Spleen (tissue), 13 donors: ENCODE measurements at places on chromosomes 13 and 19. TPM values are rescaled to one million over a fixed set of nuclear protein-coding genes. Genes with fewer than 3 reads are reported as not detected.

GRCh38 chr13:113952983-113953520, 20.8 kb downstream of the C13orf46 start:
- DNase-seq: peak; percentile 65

GRCh38 chr19:1206864-1207450, 1.4 kb downstream of the STK11 start:
- peak; percentile 90 for DNase-seq

- no peak for DNase-seq
Measured at GRCh38 chr13:109496216-109496615, 290.2 kb downstream of the IRS2 start.

DNA sequence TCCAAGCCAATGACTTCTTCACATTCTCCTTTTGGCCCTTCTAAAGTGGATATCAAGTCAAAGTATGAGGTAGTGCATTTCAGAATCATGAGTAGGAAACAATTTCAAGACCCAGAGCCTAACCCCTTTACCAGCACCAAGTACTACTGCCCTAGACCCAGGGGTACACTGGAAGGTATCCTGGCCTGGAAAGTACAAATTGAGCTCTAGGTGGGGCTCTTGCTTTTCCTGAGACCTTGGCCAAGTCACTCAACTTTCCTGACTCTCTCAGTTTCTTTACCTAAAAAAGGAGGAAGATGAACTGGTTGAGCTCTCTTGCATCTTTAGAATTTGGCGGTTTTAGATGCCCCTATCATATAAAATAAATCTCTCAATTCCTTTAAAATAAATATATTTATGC, 204.7 kb downstream of the FGF14 start:
- no peak for DNase-seq

DNA sequence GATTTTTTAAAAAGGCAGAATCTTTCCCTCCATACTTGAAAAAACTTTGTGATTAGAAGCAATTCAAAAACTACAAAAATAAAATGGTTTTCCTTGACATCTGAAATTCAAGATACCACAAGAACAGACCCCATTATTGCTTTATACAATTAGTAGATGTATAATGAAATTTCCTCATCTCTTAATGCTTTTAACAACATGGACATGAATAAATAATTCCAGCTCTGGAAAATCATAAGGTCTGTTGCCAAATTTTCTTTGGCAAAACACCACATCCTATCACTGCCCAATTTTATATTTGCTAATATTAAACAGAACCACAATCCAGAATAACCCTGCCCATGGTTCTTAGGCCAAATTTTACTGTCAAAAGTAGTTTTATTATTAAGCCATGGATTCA, 1543.6 kb upstream of the MIR17HG start:
- DNase-seq: no peak

DNA sequence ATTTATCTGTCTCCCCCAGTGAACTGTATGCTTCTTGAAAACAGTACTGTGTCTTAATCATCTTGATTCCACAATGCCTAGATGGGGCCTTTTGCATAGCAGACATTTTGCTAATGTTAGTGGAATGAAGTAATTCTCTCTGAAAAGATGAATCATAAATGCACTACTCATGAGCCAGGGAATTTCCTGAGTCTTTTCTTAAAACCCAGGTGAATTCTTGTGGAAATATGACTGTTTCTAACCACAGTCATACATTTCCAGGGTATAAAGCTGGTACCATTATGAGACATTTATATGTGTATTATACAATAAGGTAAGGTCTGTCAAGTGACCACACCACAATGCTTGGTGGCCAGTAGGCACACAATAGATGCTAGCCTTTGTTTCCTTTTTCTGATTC, 5.5 kb upstream of the KCTD4 start:
- no peak for DNase-seq

- DNase-seq: peak; percentile 96
Measured at GRCh38 chr19:58097781-58098681, at the start of gene ZSCAN18. Gene ZSCAN18 (minus strand): TSS chr19:58098231. CDS start chr19:58090267, 7,964 bp downstream.

DNA sequence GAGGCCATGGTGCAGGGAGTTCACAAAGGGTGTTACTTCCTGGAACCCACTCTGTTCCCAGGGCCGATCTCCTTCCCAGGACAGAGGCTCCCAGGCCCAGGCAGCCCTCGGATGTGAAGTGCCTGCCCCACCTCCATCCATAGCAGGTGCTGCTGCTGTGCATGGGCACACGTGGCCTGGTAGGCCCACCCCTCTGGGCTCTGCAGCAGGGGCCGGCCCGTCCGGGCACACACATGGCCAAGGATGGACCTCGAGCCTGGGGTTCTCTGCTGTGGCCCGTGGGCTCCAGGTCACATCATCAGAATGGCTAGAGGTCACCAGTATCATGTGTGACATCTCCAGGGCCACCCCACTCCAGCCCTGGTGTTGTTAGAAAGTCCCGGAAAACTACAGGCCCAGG, 71.8 kb downstream of the GADD45B start:
- peak; percentile 72 for DNase-seq

- no peak for DNase-seq
Measured at GRCh38 chr19:13037161-13037560, 41.9 kb downstream of the NFIX start.

DNA sequence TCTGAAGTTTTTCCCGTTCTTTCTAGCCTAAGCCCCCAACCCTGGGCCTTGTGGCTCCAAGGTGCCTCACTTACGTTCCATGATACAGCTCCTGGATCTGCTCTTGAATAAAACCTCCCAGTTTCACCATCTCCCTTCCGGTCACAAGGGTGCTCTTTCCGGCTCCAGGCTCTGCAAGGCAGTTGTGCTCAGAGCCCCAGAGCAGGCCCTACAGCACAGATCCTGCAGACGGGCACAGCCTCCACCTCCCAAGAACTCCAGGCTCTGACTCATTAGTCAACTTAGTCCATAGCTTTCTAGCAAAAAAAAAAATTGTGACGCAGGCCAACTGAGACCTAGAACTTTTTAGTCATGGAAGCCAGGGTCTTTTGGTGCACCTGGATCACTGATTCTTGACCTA, 33.9 kb upstream of the SLC7A10 start:
- no peak for DNase-seq

- no peak for DNase-seq
Measured at GRCh38 chr13:72990953-72991352, 67.9 kb upstream of the KLF5 start.

- DNase-seq: peak; percentile 66
Measured at GRCh38 chr19:19410553-19411550, 5.4 kb downstream of the GATAD2A start.

GRCh38 chr13:51271528-51272085, 49.4 kb downstream of the FAM124A start:
- no peak for DNase-seq

DNA sequence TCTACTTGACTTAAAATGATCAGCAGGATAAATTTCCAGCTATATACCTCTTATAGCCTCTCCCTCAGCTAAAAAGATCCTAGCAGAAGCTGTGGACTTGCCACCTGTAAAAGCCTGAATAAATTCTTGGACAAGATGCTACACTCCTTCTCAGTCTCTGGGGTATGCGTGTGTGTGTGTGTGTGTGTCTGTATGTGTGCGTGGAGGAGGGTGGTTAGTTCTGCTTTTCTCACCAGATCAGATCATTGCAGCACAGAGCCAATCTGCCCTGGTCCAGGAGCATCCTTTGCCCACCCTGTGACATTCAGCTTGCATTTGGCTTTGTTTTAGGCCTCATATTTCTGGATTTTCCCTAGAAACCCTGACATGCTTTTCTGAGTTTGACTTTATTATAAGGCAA, 438.3 kb downstream of the RFC3 start:
- DNase-seq: no peak

DNA sequence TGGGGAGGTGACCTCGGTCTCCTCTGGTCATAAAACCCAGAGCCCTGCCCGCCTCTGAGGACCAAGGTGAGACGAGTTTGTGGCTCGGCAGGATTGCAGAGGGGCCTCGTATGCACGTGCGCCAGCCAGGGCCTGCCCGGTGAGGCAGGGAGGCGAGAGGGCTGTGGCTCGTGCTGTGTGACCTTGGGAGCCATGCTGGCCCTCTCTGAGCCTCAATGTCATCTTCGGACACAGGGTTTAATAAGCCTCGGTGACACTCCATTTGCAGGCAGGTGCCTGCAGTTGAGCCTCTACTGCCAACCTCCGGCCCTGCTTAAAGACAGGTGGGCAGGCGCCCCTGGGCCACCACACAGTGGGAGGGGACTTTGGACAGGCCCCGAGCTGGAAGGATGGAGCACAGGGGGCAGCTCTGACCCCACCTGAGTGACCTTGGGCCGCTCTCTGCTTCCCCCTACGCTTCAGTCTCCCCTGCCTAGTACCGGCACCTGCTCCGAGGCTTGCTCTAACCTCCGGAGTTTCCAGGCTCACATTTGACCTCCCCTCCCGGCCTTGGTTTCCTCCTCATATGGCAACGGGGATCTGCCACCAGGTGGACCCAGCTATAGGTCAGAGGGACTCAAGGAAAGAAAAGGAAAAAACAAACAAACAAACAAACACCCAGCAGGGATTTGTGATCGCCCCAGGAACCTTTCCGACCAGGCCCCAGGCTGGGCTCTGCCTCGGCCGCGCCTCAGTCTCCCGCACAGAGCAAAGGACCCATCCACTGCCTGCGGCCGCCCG, 3.1 kb downstream of the ZBTB7A start:
- DNase-seq: peak; percentile 85

The EXOSC5 gene
- 21.0 TPM for total RNA-seq

The FUT6 gene
- 0.20 TPM for total RNA-seq

The FGF22 gene
- not detected for total RNA-seq
